ENCODE measurements at places on chromosomes 6 and 20.

DNA sequence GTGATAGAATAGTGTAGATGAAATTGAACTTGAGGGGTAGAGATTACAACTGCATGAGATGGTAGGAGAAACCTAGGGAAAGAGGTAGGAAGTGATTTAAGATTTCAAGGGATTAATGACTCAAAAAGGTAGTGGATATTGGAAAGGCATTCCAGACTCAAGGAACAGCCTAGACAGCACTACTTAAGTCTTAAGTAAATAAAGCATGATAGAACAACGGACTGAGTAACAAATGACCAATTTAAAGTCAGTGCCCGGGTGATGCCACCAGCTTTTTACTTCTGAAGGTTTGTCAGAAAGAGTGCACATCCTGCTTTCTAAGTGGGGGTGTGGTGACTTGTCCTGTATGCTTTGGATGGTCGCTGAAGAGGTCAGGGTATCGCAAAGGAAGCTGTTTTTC is 81.8 kb downstream of the PHACTR1 start:
- no peak for DNase-seq

GRCh38 chr6:133099573-133099972 is 141.6 kb upstream of the EYA4 start:
- no peak for DNase-seq

DNA sequence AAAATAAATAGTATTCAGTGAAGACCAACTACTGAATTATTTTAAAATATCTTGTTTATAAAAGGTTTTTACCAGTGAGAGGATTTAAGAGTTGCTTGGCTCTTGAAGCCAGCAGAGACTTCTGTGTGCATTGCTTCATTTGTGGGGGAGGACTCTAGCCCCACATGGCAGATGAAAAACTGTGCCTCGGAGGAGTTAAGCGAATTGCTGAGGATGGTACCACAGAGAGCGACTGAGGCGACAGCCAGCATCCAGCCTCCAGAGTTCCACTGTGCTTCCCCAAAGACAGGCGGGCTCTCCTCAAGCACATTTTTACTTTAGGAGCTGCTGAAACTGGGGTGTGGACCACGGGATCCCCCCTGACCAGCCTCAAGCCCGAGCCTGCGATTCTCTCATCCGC is 80.7 kb downstream of the THBS2 start:
- no peak for DNase-seq

DNA sequence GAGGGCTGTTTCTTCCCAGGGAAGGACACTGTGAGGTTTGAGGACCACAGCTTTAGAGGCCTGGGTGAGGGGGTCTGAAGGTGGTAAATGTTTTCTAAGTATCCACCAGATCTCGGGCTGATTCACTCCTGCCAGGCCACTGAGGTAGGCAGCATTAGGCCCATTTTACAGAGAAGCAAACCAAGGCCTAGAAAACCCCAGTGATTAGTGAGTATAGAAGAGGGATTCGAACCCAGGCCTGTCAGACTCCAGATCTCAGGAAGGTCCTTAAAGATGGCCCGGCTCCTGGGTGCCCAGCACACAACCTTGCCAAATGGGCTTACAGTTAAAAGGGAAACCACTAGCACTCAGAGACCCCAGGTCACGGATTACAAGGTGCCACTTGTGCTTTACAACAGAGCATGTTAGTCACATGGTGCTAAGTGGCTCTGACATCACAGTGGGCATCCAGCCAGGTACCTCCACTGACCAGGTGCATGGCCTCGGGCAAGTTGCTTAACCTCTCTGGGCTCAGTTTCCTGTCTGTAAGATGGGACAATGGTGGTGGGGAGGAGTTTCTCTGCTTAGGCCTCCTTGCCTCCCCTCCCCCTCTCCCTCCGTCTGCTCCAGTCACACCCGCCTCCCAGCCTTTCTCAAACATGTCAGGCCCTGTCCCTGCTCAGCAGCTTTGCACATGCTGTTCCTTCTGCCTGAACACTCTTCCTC is 18.8 kb upstream of the SIRPA start:
- DNase-seq: peak; percentile 14

DNA sequence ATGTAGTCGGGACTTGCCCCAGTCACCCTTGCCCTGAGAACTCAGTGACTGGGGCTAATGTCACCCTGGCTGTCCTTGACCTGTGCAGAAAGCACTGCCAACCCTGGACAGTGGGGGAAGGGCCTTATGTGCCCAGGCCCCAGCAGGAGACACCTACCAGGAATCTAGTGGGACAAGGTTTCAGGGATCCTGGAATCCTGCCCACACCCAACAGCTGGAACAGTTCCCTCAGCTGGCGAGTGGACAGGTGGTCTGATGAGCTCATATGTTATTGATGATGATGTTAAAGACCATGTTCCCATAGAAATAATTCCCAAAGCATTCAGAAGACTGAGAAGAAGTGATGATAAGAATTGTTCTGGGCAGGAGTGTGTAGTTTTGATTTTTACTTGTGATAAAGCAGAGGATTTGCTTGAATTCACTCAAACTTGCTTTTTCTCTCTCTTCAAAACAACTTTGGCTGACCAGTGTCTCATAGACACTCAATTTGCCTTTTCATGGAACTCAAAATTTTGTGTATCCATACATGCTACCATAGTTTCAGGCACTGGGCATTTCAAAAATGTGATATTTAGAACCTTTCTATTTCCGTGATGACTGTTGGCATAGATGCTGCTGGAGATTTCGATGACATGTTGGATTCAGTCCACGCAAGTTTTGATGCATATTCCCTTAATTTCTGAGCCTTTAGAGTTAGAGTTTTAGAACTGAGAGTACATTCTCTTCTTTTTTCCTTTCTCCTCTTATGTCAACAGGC is 79.3 kb downstream of the SLC22A3 start:
- DNase-seq: peak; percentile 59

DNA sequence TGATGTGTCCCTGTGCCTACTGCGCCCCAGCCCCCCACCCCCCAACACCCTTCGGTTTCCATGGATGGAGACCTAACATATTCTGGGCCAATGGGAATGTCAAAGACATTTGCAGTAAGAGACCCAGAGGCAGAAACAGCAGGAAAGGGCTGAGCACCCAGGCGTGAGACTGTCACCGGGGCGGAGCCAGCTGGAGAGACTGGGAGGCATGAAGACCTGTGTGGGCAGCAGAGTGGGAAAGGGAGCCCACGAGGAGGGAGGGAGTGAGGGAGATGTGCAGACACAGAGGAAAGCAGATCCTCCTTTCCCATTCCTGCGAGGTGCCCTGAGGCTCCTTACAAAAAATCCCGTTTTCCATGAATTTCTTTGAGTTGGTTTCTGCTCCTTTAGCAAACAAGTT is 150.2 kb downstream of the FOXC1 start:
- no peak for DNase-seq

- no peak for DNase-seq
Measured at GRCh38 chr6:6769466-6769865, 180.9 kb downstream of the LY86 start.

DNA sequence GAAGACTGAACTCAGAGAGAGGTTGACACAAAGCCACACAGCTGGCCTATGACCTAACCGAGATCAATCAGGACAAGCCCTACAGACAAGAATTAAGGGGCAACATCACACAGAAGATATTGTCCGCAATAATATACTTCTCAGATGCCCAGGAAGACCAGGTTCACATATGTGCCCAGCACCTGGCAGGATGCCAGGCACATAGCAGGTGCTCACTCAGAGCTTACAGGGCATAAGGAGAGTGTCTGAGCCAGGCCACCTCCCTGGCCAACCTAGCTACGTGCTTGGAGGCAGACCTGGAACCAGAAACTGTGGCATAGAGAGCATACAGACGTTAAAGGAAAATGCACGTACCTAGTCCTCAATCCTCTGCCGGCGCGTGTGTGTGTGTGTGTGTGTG is 87.0 kb upstream of the LRFN2 start:
- peak; percentile 74 for DNase-seq

- no peak for DNase-seq
Measured at GRCh38 chr6:16800942-16801341, 39.7 kb upstream of the ATXN1 start.

- no peak for DNase-seq
Measured at GRCh38 chr6:27617700-27618689, 145.1 kb upstream of the ZNF184 start.

DNA sequence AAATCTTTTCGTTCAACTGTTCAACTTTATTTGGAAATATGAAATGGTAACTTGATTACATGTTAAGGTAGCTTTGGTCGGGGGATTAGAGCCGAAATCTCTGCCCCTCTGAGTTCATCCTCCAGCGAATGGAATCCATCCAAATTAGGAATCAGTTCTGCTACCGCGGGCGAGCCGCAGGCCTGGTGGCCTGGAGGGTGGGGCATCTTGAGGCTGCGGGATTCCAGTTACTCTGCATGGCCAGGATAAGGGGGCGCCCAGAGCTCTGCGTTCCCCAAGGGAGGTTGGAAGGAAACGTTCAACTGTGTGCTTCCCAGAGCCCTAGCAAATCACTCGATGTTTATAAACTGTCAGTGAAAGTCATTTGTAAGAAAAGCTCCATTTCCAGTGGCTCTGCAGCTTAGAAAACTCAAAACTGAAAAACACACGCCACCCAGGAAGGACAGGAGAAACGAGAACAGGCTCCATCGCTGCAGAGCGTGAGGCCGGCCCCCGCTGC is 262.2 kb downstream of the TAF4 start:
- no peak for DNase-seq

- peak; percentile 68 for DNase-seq
Measured at GRCh38 chr20:38126932-38127621, 38.0 kb downstream of the TGM2 start.

- no peak for DNase-seq
Measured at GRCh38 chr6:154993710-154994109, 1.4 kb upstream of the TIAM2 start.
